Left lung (tissue), 14 donors: ENCODE measurements at places on chromosomes 4 and X. TPM values are rescaled to one million over a fixed set of nuclear protein-coding genes. Genes with fewer than 3 reads are reported as not detected.

- H3K36me3 ChIP-seq, result no peaks in the 10 kb centered on the region
- peaks cover 52% of the 10 kb centered on the region for H3K27me3 ChIP-seq
- no peak overlapping the region for H3K4me3 ChIP-seq
- no peak for DNase-seq
- no peaks in the 10 kb centered on the region for H3K4me1 ChIP-seq
Measured at GRCh38 chrX:794311-794710, 163.7 kb downstream of the SHOX start.

DNA sequence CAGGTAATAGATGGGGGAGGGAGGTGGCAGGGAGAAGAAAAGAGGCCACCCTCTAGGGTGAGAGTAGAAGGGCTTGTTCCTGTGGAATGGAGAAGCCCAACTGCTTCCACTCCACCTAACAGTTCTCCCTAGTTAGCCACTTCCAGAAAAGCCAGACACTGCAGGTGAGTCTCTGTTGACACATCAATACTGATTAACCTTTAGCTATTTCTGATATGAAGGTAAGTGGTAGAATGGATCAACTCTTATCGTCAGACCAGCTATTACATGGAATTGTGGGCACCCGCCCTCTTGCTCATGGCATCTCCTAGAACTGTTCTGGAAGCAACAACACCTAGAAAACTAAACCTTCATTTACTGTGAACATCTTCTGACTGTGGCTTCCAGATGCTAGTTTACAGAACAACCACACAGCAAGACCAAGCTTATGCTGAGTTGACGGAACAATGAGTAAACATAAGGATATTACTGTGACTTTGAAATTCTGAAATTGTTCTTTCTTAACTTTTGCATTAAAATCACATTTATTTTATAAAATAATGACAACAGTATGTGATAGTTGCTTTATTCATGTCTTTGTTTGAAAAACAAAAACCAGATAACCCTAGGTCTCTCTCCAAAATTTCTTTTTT is 44.7 kb downstream of the ANXA3 start:
- DNase-seq, result no peak
- H3K27ac ChIP-seq, result no peak overlapping the region
- H3K4me3 ChIP-seq, result no peak overlapping the region
- no peaks in the 10 kb centered on the region for H3K27me3 ChIP-seq
- no peaks in the 10 kb centered on the region for H3K4me1 ChIP-seq

GRCh38 chrX:103773445-103773844 is 3.2 kb upstream of the PLP1 start:
- H3K4me3 ChIP-seq, result no peak overlapping the region
- H3K36me3 ChIP-seq, result no peaks in the 10 kb centered on the region
- DNase-seq, result no peak
- no peak overlapping the region for H3K27ac ChIP-seq

DNA sequence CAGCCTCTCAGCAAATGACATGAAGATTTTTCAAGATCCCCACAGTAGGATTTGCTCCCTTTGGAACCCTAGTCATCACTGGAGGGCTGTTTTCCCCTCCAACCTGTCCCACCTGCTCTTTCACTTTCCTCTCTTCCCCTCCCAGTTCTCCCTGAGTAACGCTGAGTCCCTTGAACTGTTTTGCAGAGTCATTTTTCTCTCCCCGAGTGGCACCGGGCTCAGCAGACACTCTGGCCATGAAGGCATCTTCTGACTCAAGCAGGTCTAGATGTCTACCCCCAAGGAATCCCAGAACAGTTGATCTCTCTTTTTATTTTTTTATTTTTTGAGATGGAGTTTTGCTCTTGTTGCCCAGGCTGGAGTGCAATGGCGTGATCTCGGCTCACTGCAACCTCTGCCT is 52.2 kb downstream of the HTRA3 start:
- H3K4me3 ChIP-seq, result no peak overlapping the region
- no peaks in the 10 kb centered on the region for H3K36me3 ChIP-seq
- peaks cover 4% of the 10 kb centered on the region for H3K4me1 ChIP-seq
- DNase-seq, result no peak

DNA sequence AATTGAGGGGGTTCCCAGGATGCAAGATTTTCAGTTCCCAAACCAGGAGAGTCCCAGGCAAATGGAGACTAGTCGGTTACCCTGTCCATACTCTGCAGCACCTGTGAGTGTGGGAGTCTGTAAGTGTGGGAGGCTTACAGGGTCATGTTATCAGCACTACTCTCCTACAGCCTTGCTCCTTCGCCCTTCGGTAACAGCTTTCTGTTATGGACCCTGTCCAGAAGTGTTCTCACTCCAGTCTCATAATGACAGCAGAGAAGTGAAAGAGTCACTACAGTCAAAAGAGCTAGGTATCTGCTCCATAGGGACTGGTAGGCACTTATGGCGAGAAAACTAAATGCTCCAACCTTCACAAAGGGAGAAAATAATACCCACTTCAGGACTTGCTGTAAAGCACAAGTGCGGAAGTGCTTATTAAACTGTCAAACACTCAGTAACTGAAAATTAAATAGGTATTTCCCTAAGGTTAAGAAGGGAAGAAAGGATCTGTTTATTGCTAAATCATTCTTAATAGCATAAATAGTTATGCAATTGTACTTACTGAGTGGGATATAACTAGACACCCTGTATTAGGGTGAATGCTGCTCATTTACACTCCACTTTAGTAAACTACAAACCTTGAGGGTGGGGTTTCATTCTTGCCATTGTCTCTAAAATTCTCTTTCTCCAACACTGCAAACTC is 2.7 kb upstream of the ADH7 start:
- H3K4me3 ChIP-seq, result no peak overlapping the region
- H3K27ac ChIP-seq, result peak overlapping the region; percentile 31
- no peaks in the 10 kb centered on the region for H3K36me3 ChIP-seq

DNA sequence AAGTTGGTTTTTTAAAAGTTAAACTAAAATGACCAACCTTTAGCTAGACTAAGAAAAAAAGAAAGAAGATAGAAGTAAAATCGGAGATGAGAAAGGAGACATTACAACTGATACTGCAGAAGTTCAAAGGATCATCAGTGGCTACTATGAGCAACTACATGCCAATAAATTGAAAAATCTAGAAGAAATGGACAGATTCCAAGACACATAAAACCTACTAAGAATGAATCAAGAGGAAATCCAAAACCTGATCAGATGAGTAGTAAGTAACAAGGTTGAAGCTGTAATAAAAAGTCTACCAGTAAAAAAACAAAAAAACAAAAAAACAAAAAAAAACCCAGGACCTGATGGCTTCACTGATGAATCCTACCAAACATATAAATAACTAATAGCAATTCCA is 16.1 kb downstream of the IQCM start:
- H3K4me3 ChIP-seq, result no peak overlapping the region
- H3K36me3 ChIP-seq, result no peaks in the 10 kb centered on the region
- DNase-seq, result no peak

GRCh38 chr4:77156912-77157858 is at the start of gene CCNG2:
TSS of gene CCNG2 (plus strand) at chr4:77157207. CDS start at chr4:77158533, 1,326 bp downstream.
- H3K27me3 ChIP-seq, result no peaks in the 10 kb centered on the region
- peak within 1 kb of the TSS; percentile 99 for H3K4me3 ChIP-seq
- peak within 1 kb of the TSS; percentile 94 for H3K27ac ChIP-seq
- H3K36me3 ChIP-seq, result peaks cover 16% of the 10 kb centered on the region

- H3K4me1 ChIP-seq, result no peaks in the 10 kb centered on the region
- H3K27ac ChIP-seq, result no peak overlapping the region
- H3K36me3 ChIP-seq, result no peaks in the 10 kb centered on the region
Measured at GRCh38 chr4:23484689-23485088, 405.2 kb downstream of the PPARGC1A start.

DNA sequence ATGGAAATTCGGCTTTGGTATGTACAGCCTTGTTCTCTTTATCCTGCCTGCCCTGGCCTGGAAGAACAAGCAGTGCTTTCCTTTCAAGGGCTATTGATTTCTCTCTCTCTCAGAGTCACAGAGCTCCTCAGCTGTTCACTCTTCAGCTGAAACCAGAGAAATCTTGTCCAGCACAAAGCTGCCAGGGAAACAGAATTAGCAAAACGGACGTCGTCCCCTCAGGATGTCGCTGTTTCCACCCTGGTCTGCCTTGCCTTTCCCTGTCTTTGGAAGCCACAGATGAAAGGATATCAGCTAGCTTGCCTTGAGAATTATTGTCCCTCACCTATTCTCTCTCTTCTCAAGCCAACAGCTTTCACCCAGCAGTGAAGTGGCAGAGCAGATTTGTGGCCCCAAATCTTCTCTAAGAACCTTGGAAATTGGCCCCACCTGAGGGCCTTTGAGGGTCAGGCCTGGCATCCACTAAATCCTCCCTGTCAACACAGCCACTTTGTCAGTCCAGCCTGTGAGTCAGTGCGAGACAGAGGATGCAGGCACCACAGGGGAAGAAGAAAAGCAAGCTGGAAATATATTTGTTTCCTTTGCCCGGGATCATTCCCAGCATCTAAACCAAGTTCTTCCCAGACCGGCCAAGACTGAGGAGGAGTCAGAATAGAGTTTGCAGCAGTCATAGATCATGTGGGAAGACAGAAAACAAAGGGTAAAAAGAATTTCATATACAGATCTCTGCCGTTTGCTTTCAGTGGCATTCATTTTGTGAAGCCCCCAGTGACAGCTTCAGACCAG is 63.8 kb upstream of the MTM1 start:
- H3K27me3 ChIP-seq, result no peaks in the 10 kb centered on the region
- DNase-seq, result no peak

DNA sequence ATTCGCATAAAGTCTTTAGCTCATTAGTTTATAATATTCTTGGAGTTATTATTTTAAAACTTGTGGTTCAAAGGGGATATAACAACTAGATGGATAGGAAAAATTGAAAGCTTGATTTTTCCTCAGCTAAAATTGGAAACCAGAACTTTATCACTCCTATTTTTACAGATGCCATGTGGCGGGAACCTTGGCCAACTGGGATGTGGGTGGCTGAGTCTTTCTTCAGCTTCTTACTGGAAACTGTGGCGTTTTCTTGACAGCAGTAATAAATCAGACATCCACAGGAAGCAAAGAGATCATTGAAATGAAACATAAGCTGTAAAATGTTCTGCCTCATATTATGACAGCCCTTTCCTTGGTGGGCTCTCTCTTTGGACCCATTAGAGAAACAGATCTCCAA is 84.1 kb downstream of the SPATA18 start:
- no peaks in the 10 kb centered on the region for H3K36me3 ChIP-seq
- no peaks in the 10 kb centered on the region for H3K27me3 ChIP-seq
- no peak overlapping the region for H3K27ac ChIP-seq
- no peak for DNase-seq
- H3K4me3 ChIP-seq, result no peak overlapping the region

Gene AADAT
- 11.0 TPM for total RNA-seq

GRCh38 chr4:108244606-108245005 is 75.9 kb upstream of the LEF1 start:
- no peak overlapping the region for H3K27ac ChIP-seq
- no peak for DNase-seq
- no peaks in the 10 kb centered on the region for H3K4me1 ChIP-seq
- no peak overlapping the region for H3K4me3 ChIP-seq
- H3K27me3 ChIP-seq, result no peaks in the 10 kb centered on the region
- H3K36me3 ChIP-seq, result no peaks in the 10 kb centered on the region

Gene ALB
- not detected for total RNA-seq

Gene SLC49A3
- 27.5 TPM for total RNA-seq

DNA sequence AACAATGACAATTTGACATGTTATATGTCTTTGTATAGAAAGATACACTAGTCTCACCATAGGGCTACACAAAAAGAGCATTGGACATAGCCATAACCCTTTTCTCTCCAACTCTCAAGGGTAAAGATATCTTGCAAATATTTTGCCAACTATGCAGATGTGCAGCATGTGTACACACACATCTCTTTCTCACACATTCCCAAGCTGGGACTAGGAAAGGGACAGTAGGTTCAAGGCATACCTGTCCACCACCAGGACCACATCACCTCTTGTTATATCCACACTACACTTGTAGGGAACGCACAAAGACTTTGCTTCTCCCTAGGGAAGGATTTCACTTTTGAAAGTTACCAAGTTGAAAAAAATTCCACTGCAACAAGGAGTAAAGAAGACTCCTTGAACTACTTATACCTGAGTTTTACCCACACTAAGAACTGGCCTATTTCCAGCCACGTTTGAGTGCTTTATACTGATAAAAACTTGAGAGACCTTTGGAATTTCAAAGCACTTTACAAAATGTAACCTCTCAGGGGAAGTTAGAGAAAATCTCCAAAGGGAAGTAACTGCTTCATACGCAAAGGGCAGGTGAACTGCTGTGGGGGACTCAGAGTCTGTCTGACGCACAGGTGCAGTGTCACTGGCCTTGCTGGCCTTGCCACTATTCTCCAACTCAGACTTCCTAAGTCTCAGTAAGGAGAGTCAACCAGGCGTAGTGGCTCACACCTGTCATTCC is 36.9 kb downstream of the NR3C2 start:
- H3K27ac ChIP-seq, result no peak overlapping the region
- H3K4me1 ChIP-seq, result no peaks in the 10 kb centered on the region
- no peaks in the 10 kb centered on the region for H3K27me3 ChIP-seq
- H3K4me3 ChIP-seq, result no peak overlapping the region

- no peaks in the 10 kb centered on the region for H3K36me3 ChIP-seq
- no peaks in the 10 kb centered on the region for H3K4me1 ChIP-seq
- no peak overlapping the region for H3K4me3 ChIP-seq
Measured at GRCh38 chr4:8912506-8912905, 40.9 kb upstream of the HMX1 start.

Gene C4orf46
- 5.5 TPM for total RNA-seq

DNA sequence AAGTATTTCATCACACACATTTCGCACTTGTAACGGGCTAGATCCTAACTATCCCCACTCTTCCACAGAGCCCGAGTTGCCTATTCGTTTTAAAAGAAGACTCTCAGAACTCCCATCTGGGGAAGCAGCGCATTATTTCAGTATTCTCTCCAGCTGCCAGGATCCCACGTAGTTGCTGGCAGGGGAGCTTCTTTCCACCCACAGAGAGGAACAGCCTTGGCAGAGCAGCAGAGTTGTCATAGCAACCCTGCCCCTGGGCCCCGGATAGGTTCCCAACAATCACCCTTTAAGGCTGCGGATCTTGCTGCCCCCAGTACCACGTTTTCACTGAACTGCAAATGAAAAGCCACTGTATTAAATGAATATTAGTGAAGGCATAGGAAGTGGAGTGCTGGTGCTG is 106.7 kb downstream of the GPM6A start:
- no peak for DNase-seq
- no peaks in the 10 kb centered on the region for H3K27me3 ChIP-seq
- H3K36me3 ChIP-seq, result no peaks in the 10 kb centered on the region
- no peak overlapping the region for H3K4me3 ChIP-seq

- no peaks in the 10 kb centered on the region for H3K4me1 ChIP-seq
- no peaks in the 10 kb centered on the region for H3K27me3 ChIP-seq
Measured at GRCh38 chrX:155715141-155715540, 102.4 kb upstream of the TMLHE start.

- no peaks in the 10 kb centered on the region for H3K36me3 ChIP-seq
- DNase-seq, result no peak
- no peak overlapping the region for H3K27ac ChIP-seq
- no peak overlapping the region for H3K4me3 ChIP-seq
Measured at GRCh38 chr4:100736641-100737451, 219.0 kb upstream of the EMCN start.

DNA sequence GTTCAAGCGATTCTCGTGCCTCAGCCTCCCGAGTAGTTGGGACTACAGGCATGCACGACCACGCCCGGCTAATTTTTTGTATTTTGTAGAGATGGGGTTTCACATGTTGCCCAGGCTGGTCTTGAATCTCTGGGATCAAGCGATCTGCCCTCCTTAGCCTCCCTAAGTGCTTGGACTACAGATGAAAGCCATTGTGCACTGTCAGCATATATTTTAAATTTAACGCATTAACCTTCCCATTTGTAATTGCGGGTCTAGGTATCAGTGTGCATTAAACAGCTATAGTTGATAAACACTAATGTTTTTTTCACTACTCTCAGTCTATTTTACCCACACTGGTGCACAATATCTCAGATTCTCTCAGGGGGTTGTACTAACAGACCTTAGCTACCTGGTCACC is 1930.8 kb downstream of the C4orf33 start:
- H3K4me1 ChIP-seq, result no peaks in the 10 kb centered on the region
- no peak overlapping the region for H3K27ac ChIP-seq
- no peak for DNase-seq
- no peak overlapping the region for H3K4me3 ChIP-seq
